A549 (cell line): ENCODE measurements at places on chromosomes 4 and X. TPM values are rescaled to one million over a fixed set of nuclear protein-coding genes. Genes with fewer than 3 reads are reported as not detected.

KIAA1210 gene
- not detected in 3 replicates for polyA plus RNA-seq

FAM193A gene
- polyA plus RNA-seq = 6.7 to 7.0 TPM (median 6.8 TPM) in 3 replicates

BEND2 gene
- not detected in 3 replicates for polyA plus RNA-seq

ADH1C gene
- polyA plus RNA-seq = not detected in 3 replicates

FMR1NB gene
- polyA plus RNA-seq = not detected in 3 replicates

ARMCX1 gene
- polyA plus RNA-seq = 0.29 to 0.48 TPM (median 0.40 TPM) in 3 replicates

CENPI gene
- polyA plus RNA-seq = 17.7 to 19.5 TPM (median 18.4 TPM) in 3 replicates

USP17L17 gene
- polyA plus RNA-seq = not detected in 3 replicates
